CD4-positive, alpha-beta T cell treated with Interleukin-10 for 1 hour (primary cell): ENCODE measurements at places on chromosomes 11 and 22.
A peak's percentile ranks its signal among the peaks of the same experiment; 100 is the strongest.

DNA sequence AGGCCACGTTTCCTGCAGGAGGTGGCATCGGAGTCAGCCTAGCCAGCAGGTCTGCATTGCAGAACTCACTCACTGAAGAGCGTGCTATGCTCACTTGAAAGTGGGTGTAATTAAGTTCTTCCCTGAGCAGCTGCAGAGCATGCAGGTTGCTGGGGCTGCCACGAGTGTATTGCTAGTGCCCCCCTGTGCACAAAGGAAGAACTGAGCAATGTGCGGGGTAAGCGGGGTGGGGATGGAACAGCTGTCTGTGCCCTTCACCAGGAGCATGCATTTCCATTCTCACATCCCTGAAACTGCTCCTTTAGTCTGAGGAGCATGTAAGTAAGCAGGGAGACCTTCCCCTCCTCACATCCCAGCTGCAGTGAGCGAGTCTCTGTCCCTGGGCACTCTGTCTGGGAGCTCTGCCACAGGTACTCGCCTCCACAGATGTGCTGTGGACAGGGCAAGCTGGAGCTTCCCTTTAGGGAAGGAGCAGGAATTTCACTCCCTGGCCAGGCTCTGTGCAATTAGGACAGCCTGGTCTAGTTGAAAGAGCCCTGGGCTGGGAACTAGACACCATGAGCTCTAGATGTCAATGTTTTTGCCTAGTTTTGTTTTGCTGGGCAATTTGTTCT, 1031.8 kb downstream of the NTM start:
- peak; percentile 6 for DNase-seq

DNA sequence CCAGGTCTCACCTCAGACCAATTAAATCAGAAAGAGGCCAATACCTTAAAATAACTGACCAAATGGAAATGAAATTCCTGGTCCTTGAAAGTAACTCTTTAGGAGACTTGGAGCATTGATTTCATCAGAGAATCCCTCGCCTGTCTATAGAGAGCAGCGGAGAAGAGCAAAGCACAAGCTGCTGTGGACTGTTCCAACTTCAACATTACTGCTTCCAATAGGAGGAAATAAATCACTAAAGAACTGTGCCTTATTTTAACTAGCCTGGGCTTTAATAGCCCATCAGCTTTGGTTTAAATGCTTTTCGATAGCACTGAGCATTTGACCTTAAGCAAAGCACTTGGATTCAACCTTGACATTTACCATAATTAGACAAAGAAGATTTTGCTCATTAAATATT, 32.0 kb upstream of the FJX1 start:
- no peak for DNase-seq

DNA sequence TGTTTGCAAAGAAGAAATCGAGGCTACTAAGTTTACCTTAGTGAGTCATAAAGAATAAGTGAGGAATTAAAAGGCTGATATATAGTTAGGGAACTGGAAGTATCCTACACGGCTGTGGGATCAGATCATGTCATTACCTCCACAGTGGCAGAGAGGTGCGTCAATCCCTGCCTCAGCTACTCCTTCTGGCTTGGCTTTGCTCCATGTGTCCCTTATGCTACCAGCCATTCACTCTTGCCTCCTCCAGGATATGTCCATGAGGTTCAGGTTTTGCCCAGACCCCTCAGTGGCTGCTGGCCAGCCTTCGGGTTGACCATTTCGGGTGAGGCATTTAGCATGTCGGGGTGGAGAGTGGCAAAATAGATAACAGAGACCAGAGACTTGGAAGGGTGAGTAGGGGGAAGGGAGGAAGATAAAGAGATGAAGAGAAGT, 153.4 kb downstream of the LDLRAD3 start:
- no peak for DNase-seq

GRCh38 chr11:60193687-60194433, 11.0 kb upstream of the MS4A6A start:
- peak; percentile 67 for DNase-seq

DNA sequence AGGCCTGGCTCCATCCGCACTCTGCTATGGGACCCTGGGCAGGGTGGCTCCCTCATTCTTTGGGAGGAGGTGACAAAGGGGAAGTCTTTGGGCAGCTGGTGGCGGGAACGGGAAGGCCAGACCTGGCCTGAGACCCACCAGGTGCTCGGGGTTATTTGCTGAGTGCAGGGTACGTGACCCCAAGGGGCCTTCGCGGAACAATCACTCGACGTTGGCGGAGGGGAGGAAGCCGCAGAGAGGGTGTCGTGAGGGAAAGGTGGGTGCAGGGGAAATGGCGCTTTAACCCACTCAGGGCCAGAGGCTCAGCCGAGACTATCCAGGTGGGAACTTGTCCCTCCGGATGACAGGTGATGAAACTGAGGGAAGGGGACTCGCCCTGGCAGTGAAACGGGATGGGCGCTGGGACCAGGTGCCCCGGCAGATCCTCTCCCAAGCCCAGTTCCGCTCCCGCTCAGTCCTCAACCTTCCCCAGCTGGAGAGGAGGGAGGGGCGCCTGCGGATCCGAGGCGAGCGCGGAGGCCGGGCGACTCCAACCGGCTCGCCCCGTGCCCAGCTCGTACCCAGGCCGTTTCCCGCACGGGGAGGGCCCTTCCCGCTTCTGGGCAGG, 911 bp downstream of the A4GALT start:
- no peak for DNase-seq

DNA sequence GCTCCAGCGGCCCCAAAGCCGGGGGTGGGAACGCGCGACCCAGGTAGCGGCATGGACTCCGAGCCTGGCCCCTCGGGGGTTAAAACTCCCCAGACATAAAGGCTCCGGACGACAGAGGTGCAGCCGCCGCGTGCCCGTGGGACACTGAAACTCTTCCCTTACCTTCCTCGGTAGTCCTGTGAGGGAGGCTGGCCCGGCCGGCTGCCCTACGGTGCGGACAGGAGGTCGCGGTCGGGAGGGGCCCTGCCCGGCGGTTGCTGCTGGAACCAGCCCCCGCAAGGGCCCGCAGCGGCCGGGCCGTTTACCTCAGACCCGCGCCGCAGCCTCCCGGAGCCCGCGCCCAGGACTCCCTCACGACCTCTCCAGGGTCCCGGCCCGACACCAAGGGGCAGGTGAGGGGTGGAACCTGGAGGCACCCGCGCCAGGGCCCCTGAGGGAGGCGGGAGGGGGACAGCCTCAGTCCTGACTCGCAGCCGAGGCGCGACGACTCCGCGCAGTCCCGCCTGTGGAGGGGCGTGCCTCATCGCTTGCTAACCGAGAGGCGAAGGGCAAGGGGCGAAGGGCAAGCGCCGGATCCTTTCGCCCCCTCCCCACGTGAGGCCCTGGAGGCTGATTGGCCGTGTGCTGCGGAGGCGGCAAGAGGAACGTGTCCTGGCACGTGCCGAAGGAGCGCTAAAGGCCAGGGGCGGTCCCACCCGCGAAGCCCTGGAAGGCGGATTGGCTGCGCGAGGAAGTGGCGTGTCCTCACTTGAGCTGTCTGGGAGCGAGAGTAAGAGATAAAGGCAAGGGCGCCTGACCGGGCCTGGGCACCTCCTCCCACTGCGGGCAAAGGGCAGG, at the start of gene UPB1:
Gene UPB1, plus strand, starts transcription at position 805 of the 837 bp plus-strand sequence. CDS start 72 bp downstream, outside the sequence.
- DNase-seq: no peak

- no peak for DNase-seq
These were observed 5.7 kb upstream of the TTLL8 start for GRCh38 chr22:50063589-50064393.

- peak; percentile 43 for DNase-seq
These were observed 45.8 kb upstream of the TH start for GRCh38 chr11:2217211-2218030.

- DNase-seq: no peak
These were observed 13.3 kb upstream of the SEC14L6 start for GRCh38 chr22:30559889-30560288.
